ENCODE measurements at places on chromosomes 7 and 10. TPM values are rescaled to one million over a fixed set of nuclear protein-coding genes. Genes with fewer than 3 reads are reported as not detected.

DNA sequence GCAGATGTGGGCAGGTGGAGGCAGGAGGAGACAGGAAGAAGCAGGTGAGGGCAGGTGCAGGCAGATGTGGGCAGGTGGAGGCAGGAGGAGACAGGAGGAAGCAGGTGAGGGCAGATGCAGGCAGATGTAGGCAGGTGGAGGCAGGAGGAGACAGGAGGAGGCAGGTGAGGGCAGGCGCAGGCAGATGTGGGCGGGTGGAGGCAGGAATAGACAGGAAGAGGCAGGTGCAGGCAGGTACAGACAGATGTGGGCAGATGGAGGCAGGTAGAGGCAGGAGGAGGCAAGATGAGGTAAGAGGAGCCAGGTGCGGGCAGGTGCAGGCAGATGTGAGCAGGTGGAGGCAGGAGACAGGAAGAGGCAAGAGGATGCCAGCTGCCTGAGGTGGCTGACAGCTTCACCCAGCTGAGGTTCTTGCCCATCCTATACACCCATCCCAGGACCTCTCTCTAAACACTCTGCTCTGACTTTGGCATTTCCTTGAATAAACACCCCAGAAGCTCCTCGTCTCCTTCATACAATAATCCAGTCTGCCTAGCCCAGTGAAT lies 33.0 kb downstream of the PTPRE start:
- H3K4me3 ChIP-seq: no peak overlapping the region
- no peak for DNase-seq
- H3K4me1 ChIP-seq: no peaks in the 10 kb centered on the region
- H3K27ac ChIP-seq: no peak overlapping the region
- no peaks in the 10 kb centered on the region for H3K36me3 ChIP-seq

DNA sequence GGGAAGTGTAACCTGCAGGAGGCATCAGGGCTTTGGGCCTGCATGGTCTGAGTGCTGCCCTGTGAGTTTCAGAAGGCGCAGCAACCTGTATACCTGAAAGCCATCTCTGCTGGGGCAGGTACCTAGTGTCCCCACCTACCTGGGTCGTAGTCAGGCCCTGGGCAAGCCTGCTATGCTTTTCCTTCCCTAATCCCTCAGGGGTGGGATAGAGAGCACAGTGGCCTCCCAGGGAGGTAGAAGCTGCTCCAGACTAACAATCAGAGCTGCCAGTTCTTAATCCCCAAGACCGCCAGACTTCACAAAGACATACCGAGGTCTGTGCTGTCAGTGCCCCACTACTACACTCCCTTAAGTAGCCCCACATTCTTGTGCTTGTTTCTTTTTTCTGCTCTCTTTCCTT lies 52.0 kb downstream of the PTEN start:
- no peaks in the 10 kb centered on the region for H3K4me1 ChIP-seq
- no peaks in the 10 kb centered on the region for H3K27me3 ChIP-seq
- no peak for DNase-seq
- no peaks in the 10 kb centered on the region for H3K36me3 ChIP-seq

DNA sequence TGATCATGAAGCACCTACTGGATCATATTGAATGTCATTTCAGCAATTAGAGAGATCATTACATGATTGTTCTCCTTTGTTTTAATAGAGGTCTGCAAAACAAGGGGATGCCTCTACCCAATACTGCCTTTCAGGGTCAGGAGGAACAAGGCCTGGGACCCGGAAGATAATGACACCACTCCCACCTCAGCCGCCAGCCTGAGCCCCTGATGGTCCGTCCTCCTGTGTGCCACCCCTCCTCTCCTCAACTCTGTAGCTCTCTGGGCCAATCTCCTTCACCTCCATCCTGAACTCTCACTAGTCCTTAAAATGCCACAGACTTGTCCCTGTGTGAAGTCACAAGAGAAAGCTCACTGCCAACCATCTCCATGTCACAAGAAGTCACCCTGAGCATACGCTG lies 38.0 kb downstream of the KCNMA1 start:
- H3K27ac ChIP-seq: no peak overlapping the region
- peaks cover 14% of the 10 kb centered on the region for H3K4me1 ChIP-seq
- DNase-seq: no peak
- no peaks in the 10 kb centered on the region for H3K27me3 ChIP-seq
- no peaks in the 10 kb centered on the region for H3K36me3 ChIP-seq

DNA sequence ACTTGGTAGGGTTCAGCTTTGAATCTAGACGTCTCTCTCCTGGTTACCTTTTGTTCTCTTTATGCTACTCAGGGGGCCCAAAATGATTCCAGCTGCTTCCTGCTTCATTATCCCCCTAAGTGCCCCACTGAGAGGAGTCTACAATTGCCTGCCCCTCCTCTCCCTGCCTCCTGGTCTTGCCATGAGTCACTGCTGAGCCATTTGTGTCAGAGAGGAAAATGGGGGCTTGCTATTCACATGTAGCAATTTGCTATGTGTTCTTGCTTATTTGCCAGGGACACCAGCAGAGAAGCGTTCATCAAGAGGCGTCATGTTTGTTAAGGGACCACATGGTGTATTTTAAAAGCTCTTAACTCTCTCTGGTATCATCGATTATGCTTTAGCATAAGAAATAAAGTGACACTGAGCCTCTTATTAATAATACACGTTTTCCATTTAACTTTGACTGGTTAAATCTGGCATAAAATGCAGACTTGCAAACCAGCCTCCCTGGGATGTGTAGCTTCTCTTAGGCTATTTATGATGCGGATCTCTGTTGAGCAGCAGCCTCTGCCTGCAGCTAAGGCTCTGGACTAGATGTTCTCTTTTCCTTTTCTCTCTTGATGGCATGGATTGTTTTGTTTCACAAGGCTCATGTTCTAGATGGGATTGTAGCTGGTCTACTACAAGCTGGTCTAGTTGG lies 239.3 kb downstream of the AUTS2 start:
- no peaks in the 10 kb centered on the region for H3K27me3 ChIP-seq
- no peaks in the 10 kb centered on the region for H3K36me3 ChIP-seq
- H3K4me3 ChIP-seq: no peak overlapping the region
- no peak for DNase-seq

The SLC39A12 gene
- total RNA-seq: 0.15 TPM
